ENCODE measurements at places on chromosomes 2 and 18. TPM values are rescaled to one million over a fixed set of nuclear protein-coding genes. Genes with fewer than 3 reads are reported as not detected.

HSPE1 gene
- total RNA-seq: 80.5 TPM

ICOS gene
- total RNA-seq: 0.49 TPM

NT5C1B gene
- not detected for total RNA-seq

- DNase-seq: no peak
Observed at GRCh38 chr2:19228715-19229114, 129.7 kb downstream of the OSR1 start.

DNA sequence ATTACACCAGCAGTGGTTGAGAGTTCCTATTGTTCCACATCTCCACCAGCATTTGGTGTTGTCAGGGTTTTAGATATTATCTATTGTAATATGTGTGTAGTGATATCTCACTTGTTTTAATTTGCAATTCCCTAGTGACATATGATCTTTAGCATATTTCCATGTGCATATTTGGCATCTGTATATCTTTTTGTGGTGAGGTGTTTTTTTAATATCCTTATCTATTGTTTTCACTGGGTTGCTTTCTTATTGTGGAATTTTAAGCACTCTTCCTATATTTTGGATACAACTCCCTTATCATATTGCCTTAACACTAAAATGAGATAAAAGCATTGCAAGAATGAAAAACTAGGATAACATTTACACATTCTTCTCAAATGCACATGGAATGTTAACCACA lies 453.9 kb upstream of the FSIP2 start:
- DNase-seq: no peak
